NCI-H748 treated with DMSO at 0.1 percent for 48 hours (cell line): ENCODE measurements at places on chromosomes 5 and 9.

- DNase-seq: no peak
These were observed 64.1 kb downstream of the PLAC8L1 start for GRCh38 chr5:146041180-146041789.

GRCh38 chr5:26894719-26895263, 143.6 kb downstream of the CDH9 start:
- no peak for DNase-seq

GRCh38 chr9:95495961-95496360, 20.8 kb downstream of the PTCH1 start:
- no peak for DNase-seq

DNA sequence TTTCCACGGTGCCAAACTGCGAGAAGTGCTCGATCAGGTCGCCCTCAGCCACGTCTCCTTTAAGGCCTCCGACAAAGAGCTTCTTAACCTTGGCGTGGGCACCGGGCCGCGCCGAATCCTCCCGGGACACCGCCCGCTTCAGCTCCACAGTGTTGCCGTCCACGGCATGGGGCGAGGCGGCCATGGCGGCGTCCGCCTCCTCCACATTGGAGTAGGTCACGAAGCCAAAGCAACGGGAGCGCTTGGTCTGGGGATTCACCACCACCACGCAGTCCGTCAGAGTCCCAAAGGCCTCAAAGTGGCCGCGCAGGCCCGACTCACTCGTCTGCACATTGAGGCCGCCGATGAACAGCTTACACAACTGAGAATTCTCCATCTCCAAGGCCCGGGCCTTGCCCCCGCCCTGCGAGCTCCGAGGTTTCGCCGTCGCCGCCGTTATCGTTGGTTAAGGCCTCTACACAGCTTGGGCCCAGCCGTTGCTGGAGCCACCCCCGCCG, 424 bp downstream of the HNRNPA0 start:
- no peak for DNase-seq

- DNase-seq: peak; percentile 79
These were observed 4.8 kb downstream of the SUB1 start for GRCh38 chr5:32589942-32590869.

DNA sequence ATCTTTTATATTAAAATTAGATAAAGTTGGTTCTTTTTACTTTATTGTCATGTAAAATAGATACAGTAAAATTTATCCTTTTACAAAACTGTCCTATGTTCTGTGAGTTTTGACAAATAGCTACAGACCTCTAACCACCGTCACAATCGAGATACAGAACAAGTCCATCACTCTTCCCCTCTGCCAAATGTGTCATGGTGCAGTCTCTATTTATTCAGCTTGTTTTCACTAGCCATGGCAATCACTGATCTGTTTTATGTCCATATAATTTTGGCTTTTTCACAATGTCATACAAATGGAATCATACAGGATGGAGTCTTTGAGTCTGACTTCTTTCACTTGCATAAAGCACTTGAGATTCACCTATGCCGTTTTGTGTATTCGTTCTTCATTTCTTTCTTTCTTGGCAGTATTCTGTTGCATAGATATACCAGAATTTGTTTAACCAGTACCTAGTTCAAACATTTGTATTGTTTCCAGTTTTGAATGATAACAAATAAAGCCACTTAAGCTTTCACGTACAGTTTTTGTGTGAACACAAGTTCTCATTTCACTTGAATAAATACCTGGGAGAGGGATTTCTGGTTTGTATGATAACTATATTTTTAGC, 273.2 kb upstream of the MPDZ start:
- DNase-seq: peak; percentile 98

GRCh38 chr9:14761584-14761983, 39.1 kb upstream of the CER1 start:
- DNase-seq: no peak

DNA sequence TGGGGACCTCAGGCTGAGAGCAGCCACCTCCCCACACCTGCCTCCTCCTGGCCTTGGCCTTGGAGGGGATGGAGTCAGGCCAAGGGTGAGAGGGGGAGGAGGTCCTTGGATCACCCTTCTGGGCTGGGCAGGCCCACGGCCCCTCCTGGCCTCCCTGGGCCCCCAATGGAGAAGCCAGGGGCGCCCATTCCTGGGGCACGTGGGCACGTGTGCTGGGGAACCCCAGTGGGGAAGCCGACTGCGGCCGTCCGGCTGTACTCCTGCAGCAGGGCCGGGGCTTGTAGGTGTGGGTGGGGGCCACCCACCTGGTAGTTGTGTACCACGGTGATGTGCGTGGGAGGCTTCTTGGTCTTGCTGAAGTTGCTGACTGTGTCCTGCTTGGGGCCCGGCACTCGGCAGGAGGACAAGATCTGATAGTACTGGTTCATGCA, 8.5 kb downstream of the CRAT start:
- no peak for DNase-seq

GRCh38 chr5:173781432-173781815, 106.7 kb upstream of the CPEB4 start:
- DNase-seq: no peak

DNA sequence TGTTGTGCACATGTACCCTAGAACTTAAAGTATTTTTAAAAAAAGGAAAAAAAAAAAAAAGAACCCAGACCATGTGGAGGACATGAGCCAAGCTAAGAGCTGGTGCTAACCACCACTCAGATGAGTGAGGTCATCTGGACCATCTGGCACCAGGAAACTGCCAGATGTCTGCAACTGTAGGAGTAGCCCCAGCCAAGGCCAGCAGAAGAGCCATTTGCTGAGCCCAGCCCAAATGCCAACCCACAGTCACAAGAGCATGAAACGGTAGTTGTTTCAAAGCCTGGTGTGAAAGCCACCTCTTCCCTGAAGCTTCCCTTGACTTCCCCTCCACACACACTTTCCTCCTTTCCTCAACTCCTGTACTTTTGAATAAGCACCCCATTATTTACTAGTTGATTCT, 69.2 kb upstream of the FCN1 start:
- no peak for DNase-seq

DNA sequence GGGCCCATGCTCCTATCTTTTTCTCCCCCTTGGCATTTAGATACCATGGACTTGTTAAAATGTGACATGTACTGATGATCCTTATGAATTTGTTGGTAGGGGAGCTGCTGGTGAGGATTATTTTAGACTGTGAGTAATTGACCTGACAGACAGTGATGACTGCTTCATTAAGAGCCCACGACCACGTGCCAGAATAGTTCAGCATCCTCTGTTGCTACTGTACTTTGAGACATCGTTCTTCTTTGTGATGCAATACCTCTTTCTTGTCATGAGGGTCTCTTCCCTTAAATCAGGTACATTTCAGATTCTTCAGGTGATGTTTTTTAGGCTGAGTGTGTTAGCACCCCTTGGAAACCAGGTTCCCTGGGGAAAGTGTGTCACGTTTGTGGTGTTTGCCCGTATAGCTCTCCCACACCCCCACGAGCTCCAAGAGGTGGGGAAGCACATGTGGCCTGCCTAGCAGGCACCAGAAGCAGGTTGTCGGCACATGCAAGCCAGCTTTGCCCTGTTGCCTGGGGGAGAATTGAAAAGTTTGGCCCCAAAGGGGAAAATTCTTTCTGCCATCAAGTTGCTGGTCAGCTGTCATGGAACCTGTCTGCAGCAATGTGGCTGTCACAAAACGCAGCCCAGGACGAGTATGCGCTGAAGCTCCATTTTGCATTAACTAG, 25.1 kb downstream of the QRFP start:
- DNase-seq: no peak

DNA sequence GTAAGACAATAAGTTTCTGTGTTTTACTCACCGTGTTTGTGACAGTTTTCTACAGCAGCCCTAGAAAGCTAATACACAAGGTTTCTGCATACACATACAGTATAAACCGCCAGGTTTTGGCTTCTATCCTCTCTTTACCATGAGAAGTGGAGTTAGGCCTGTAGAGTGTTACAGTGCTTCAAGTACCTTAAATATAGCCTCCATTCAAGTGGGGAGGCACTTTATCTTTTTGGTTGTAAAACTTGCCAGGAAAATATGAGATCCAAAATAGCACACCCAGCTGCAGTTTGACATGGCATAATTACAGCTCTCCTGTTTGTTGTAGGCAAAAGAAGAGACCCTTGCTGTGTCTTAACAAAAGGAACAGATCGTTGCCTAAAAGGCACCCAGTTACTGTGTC, 90.3 kb upstream of the PTPN3 start:
- DNase-seq: no peak

- DNase-seq: no peak
These were observed 16.4 kb upstream of the FCN2 start for GRCh38 chr9:134863941-134864820.

- no peak for DNase-seq
These were observed 6.5 kb upstream of the PLEKHG4B start for GRCh38 chr5:85334-85995.

DNA sequence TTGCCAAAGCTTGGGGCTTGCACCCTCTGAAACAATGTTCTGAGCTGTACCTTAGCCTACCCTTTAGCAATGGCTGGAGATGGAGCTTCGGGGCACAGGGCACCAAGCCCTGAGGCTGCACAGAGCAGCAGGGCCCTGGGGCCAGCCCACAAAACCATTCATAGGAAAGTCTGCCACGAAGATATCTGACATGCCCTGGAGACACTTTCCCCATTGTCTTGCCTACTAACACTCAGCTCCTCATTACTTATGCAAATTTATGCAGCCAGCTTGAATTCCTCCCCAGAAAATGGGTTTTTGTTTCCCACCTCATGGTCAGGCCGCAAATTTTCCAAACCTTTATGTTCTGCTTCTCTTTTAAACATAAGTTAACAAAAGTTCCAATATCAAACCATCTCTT, 105.7 kb downstream of the DTWD2 start:
- no peak for DNase-seq

- no peak for DNase-seq
These were observed 1378.7 kb upstream of the C9orf72 start for GRCh38 chr9:28951945-28952344.

DNA sequence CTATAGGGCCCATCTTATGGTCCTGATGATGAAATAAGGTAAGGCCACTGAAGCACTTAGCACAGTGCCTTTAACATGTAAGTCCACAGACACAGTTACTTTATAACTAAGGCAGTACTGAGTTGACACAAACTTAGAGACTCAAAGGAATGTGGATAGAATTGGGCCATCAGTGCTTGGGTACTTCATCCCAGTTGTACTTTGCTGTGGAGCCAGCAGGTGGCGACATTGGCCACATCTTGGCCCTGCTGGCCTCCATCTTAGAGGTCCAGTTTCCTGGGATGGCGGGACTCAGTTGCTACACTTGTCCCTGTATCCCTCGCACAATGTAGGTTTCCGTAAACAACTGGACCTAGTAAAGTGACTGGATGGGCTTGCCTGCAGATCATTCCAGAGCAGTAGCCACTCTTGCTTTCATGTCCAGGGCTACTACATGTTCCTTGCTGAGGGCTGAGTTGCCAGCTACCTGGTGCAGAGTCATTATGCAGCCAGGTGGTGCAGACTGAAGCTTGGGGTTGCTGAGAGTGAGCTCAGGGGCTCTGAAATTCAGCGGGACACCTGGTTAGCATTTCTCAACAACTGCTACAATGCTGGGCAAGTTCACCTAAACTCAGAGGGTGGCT, 10.6 kb downstream of the MTAP start:
- peak; percentile 64 for DNase-seq

GRCh38 chr5:169801781-169802180, 164.7 kb downstream of the DOCK2 start:
- no peak for DNase-seq
